ENCODE measurements at places on chromosomes 4 and X. TPM values are rescaled to one million over a fixed set of nuclear protein-coding genes. Genes with fewer than 3 reads are reported as not detected.

Gene GC
- not detected for total RNA-seq

Gene ZNF711
- 4.7 TPM for total RNA-seq

Gene AREG
- 57.9 TPM for total RNA-seq

- no peak for DNase-seq
These were observed 35.9 kb upstream of the CLCN4 start for GRCh38 chrX:10120828-10121227.

DNA sequence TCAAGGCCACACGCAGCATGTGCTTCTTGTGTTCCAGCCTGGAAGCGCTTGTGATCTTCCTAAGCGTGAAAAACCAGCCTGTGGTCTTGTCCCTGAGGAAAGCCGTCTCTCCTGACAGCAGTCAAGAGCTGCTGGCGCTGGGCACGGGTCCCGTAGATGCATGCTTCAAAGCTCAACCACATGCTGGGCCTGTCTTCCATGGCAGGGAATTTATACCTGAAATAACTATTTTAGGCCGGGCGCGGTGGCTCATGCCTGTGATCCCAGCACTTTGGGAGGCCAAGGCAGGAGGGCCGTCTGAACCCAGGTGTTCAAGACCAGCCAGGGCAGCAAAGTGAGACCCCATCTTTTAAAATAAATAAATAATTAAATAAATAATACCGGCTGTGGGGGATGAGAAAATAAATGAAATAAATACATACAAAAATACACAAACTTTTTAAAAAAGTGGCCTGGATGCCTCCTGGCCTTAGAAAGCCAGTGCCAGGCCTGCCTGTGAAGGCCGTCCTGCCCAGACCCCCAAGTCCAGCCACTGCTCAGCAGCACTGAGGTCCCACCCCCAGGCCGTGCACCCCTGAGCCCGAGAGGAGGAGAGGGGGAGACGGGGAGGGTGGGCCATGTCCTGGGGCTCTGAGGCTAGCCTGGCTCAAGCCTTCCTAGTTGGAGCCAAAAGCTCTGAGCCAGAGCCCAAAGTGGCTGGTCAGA is 10.4 kb downstream of the LRPAP1 start:
- DNase-seq, result no peak

DNA sequence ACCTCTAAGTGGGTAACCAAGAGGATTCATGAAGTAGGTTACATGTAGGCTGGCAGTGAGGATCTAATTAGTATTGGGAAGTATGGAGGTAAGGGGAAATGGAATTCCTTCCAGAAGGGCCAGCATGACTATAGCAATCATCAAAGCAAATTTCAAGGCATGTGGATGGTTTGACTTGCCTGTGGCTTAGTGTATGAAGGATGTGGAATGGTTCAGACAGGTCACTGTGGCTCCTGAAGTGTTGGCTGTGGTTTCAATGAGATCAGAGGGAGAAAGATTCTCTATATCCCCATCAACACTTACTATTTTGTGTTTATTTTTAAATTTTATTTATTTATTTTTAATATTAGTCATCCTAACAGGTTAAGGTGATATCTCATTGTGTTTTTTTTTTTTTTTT is 121.6 kb upstream of the TBC1D9 start:
- DNase-seq, result no peak

DNA sequence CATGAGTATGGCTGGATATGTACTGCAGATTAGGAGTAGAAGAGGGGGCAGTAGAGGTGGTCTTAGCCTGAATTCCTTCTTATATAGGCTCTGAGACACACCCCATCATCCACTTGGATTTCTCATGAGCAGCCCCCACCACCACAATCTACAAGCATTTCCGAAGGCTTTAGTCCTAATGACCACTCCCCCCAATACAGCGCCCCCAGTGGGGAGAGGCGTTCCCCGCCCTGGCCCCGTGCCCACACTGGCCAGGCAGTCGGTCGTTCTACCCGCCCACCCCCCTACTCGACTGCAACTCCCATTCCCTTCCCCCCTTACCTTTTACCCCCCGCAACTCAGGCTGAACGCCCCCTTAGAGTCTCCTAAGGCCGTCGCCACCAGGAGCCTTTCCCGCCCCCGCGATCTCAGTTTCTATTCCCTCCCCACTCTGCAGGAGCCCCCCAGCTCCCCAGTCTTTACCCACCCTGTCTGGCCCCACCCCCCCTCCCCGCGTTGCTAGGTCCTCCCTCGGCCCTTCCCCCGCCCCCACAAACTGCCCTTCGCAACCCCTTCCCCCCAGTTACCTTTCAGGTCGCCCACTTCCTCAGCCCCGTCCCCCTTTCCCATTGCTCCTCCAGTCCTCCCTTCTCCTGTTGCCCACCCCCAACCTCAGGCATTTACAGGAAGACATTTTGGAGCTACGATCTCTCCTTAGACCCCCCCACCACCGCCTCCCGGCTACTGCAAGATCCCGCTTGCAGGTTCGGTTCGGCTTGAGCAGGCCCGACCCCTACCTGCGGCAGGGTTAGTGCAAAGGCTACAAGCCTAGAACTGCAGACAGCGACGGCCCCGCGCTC is 468 bp downstream of the ZMYM3 start:
- DNase-seq, result peak; percentile 43

Gene EDNRA
- not detected for total RNA-seq

Gene CT55
- not detected for total RNA-seq

DNA sequence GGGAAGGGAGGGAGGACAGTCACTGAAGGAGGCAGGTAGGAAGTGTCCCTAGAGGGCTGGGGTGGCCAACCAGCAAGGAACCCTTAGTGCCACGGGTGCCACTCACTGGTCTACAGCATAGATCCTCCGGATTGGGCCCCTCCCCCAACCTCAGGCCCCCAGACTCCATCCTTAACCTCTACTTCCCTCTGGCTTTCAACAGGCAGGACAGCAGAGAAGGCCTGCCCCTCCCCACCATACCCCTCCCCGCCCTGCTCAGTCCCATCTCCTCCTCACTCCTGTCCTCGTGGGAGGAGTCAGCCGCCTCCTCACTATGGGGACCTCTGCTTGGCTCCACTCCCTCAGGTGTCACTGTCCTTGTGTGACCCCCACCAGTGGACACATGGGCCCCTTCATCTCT is 77.7 kb upstream of the PSAPL1 start:
- no peak for DNase-seq

GRCh38 chr4:94359838-94360237 is 17.2 kb upstream of the HPGDS start:
- DNase-seq, result no peak

DNA sequence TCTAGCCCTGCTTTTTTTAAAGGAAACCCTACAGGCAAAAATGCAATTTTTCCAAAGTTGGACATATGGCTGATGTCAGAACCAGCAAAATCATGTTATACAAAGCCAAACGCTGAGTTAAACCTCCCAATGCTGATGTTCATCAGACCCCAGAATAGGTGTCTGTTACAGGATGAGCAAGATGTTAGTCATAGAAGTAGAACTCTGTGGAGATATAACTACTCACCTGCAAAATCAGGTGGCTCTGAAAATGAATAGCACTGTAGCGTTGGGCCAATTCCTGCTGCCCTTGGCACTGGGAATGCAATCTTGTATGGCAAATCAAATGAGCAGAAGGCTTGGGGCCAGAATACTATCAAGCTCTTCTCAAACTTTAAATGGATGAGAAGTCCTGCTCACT is 634.1 kb downstream of the RPA4 start:
- DNase-seq, result no peak

DNA sequence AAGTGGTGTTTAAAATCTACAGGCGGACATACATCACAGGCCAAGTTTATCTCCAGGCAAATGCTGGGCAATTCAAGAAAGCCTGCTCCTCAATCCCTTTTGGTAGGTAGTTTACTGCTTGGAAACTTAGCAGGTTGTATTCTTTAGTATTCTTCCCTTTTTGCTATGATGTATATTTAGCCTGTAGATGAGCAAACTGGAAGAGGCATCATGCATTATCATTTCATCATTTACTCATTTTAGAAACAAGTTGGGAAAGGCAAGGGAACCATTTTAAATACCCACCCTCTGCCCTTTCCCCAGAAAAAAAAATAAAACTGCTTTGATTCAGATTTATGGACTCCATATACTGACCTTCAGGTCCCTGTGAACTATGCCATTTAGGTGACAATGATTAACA is 213.2 kb downstream of the CAMK2D start:
- no peak for DNase-seq

Gene NCAPG
- 0.61 TPM for total RNA-seq

Gene NRK
- total RNA-seq, result not detected

GRCh38 chrX:129931411-129932015 is 25.5 kb downstream of the UTP14A start:
- peak; percentile 16 for DNase-seq

Gene KCND1
- 1.5 TPM for total RNA-seq

Gene LONRF3
- total RNA-seq, result 4.9 TPM

DNA sequence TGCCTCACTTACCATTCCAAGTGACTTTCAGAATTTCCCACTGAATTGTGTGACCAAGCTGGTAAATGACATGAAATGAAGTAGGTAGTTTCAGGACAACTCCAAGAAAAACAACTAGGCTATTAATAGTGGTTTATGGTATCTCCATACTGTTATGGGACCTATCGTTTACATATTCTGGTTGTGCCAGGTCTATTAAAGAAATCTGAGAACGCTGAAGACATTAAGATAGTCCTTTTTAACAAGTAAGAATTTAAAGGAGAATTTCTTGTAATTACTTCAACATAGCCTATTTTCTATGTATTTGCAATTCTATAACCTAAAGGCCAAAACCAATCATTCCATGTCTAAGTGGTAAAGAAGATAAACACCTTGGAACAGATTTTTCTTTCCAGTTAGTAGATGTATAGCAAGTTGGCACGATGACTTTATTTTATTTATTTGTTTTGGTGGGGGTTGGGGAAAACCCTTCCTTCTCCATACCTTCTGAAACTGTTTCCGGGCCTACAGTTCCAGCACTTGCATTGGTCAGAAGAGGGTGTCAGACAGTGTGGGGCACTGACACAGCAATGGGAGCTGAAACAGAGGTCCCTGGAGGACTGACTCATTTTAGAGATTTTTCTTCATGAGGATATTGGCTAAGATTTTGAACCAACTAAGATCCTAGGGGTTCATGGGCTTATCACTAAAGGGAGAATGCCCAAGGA is 7.6 kb upstream of the DCLK2 start:
- DNase-seq, result no peak

DNA sequence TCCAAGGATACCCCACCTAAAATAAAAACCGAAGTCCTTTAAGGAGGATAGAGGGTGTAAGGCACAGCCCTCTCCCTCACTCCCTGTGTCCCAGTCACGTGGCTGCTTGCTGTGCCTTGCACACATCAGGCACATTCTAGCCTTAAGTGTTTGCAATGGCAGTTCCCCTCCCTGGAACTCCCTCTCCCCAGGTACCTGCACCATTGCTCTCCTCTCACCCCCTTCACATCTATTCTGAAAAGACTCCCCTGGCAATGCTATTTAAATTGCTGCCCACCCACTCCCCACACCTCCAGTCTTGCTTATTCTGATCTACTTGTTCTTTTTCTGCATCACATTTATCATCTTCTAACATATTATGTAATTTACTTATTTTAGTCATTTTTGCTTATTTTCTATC is 91.6 kb upstream of the LNX1 start:
- DNase-seq, result no peak

Gene UBE2D3
- 659 TPM for total RNA-seq

GRCh38 chr4:6093671-6094070 is 75.4 kb upstream of the C4orf50 start:
- DNase-seq, result no peak

Gene BST1
- total RNA-seq, result 1.0 TPM

Gene PRR32
- not detected for total RNA-seq

DNA sequence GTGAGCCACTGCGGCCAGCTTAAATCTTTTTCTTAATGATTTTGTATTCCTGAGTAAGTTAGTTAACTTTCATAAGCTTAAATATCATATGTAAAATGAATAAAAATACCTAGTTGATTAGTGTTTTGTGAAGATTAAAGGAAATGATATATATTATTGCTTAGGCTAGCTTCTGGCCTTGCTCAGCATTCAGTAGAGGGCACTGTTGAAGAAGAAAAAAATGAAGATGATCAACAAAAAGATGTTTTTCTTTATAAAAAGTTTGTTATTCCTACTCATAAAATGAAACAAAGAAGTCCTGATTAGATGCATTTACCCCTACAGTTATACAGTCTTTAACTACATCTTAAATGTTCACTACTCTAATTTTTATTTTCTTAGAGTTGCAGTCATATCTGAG is 797.7 kb downstream of the RAPGEF2 start:
- DNase-seq, result no peak

Gene NEUROG2
- total RNA-seq, result not detected

- no peak for DNase-seq
These were observed 38.9 kb upstream of the TLR2 start for GRCh38 chr4:153645183-153645582.

Gene SPACA5
- not detected for total RNA-seq

DNA sequence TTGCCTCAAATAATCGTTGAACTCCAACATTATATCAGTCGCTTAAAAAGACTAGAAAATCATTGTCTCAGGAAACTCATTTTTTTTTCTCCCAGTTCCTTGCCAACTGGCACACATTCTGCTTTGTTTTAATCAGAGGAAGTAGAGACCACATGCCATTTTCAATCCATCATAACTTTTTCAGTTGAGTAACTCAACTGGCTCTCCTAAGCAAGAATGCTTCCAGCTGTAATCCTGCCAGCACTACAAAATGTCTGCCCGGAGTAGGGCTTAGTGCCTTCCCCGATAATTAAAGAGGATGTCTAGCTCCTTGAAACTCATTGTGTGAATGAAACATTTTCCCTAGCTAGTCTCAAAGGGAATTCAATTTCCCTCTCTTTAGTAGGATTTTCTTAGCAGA is 33.0 kb downstream of the FREM3 start:
- DNase-seq, result no peak

DNA sequence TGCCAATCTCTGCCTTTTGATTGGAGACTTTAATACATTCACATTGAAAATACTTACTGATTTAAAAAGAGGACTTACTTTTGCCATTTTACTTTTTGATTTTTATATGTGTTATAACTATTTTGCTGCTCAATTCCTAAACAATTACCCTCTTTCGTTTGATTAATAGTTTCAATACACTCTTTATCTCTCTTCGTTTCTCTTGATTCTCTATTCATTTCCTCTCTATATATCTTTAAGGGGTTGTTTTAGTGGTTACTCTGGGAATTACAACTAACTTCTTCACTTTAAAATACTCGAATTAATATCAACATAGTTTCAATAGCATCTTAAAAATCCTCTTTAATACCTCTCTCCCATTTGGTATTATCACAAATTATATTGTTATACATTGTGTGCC is 116.6 kb downstream of the PTCHD1 start:
- no peak for DNase-seq

Data from CD4-positive, alpha-beta T cell (primary cell).